ENCODE measurements at places on chromosomes 3 and 15.

- no peak for DNase-seq
Observed at GRCh38 chr3:58683001-58683458, 16.5 kb upstream of the FAM3D start.

DNA sequence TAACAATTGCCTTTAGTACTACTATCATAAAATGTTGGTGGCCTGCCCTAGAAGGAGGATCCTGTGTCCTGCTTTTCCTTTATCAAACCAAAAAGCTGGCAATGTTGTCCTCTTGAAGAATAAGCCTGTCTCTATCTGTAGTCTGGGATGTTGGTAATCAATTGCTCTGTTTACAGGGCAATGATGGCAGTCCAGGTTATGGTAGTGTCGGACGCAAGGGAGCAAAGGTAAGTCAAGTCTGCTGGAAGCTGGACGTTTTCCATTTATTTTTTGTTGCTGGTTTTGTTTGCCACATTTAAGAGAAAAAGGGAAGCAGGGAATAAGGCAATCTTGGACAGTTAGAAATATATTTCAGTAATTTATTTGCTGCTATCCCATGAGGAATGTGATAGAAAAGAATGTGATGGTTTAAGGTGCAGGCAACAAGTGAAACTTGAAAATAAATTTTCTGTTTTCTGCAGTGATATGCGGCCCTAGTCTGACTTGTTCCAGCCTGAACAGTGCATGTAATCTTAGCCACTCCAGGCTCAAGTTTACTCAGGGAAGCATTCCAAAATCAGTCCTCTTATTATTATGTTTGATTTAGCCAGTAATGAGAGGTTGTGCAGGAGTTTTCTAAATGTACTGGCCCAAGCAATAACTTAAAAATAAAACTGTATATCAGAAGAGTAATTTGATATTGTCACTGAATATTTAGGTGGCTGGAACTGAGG, 110.3 kb downstream of the COL6A6 start:
- no peak for DNase-seq

DNA sequence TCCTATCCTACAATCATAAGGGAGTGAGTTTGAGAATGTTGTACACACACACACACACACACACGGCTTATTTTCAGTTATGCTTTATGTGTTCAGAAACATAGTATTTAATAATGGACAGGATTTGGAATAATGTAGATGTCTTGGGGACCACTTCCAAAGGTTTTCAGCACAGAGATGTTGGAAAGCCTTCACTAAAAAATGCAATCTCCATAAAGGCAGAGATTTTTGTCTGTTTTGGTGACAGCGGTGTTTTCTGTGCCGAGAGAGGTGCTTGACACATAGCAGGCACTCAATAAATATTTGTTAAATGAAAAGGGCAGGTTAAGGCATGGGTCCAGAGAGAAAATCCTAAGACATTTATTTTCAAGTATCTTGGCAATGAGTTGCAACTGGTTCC, 428.2 kb upstream of the RGMA start:
- no peak for DNase-seq

DNA sequence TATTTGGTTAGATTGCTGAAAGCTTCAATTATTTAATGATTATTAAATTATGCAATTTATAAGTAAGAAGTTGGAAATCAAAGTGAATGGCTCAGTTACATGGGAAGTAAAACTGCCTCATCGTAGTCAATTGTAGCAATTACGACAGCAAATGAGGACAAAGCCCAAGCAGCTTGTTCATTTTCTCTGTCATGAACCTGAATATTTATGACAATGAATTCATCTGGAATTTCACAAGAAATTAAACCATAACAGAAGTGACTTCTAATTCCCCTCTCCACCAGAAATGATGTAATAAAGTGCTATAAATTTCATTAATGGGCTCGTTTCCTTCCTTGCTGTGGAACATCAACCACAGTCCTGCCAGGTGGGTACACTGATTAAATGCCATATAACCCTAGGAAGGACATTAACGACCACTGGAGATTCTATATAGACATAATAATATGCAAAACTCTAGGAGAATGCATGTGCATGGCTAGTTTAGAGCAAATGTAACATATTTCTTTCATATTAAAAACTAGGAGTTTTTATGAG, 273.8 kb upstream of the DCBLD2 start:
- DNase-seq = no peak

DNA sequence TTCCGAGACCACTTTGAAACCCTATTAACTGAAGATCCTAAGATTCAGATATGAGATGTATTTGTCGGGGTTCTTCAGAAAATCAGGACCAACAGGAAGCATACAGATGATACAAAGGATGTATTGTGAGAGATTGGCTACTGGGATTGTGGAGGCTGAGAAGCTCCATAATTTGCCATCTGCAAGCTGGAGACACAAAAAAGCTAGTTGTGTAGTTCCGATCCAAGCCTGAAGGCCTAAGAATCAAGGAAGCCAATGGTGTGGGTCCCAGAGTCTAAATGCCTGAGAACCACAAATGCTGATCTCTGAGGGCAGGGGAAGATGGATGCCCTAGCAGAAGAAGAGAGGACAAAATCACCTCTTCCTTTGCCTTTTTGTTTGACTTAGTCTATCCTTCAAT, 10.9 kb upstream of the PLSCR1 start:
- DNase-seq = no peak

- no peak for DNase-seq
Observed at GRCh38 chr3:135499426-135499825, 466.1 kb upstream of the PPP2R3A start.

GRCh38 chr3:181735911-181736310, 24.2 kb downstream of the SOX2 start:
- no peak for DNase-seq

Measured in D721Med (cell line).